ENCODE measurements at places on chromosomes 2 and 18.
A peak's percentile ranks its signal among the peaks of the same experiment; 100 is the strongest.

DNA sequence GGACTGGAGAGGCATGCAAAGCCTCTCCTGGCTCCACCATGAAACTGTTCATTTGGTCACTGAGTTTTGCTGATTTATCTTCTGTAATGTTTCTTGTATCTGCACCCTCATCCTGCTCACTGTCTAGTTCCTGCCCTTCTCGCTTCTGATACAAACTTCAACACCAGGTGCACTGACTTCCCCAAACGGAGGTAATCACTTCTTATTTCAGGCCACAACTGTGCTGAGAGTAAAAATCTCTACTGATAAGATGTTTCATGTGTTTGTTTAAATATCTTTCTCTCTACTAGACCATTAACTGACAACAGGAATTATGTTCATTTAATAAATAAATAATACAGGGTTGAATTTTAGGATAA lies 10.9 kb upstream of the NT5C1B start:
- DNase-seq = no peak

- no peak for DNase-seq
These were observed 108.1 kb downstream of the ARHGEF33 start for GRCh38 chr2:38997781-38998180.

DNA sequence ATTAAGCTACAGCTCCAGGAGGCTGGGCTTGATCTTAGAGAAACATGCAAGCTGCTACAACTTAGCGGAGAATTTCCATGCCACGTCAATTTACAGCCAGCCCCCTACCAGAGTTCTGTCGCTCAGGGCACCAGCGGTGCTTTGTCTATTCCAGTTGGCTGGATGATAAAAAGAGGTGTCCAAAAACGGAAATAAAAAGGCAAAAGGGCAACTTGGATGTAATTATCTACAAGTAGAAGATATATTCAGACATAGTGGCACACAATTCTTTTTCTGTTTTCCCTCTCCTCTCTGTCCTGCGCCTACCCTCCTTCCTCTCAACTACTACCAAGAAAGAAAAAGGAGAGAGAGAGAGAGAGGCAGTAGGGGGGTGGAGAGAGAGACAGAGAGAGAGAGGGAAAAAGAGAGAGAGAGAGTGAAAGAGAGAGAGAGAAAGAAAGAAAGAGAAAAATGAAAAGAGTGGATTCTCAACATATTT lies 363 bp upstream of the RFTN2 start:
- no peak for DNase-seq

GRCh38 chr2:239696559-239697207 lies 295.9 kb upstream of the HDAC4 start:
- DNase-seq = no peak

GRCh38 chr2:44935729-44936098 lies 5.8 kb upstream of the SIX3 start:
- no peak for DNase-seq

DNA sequence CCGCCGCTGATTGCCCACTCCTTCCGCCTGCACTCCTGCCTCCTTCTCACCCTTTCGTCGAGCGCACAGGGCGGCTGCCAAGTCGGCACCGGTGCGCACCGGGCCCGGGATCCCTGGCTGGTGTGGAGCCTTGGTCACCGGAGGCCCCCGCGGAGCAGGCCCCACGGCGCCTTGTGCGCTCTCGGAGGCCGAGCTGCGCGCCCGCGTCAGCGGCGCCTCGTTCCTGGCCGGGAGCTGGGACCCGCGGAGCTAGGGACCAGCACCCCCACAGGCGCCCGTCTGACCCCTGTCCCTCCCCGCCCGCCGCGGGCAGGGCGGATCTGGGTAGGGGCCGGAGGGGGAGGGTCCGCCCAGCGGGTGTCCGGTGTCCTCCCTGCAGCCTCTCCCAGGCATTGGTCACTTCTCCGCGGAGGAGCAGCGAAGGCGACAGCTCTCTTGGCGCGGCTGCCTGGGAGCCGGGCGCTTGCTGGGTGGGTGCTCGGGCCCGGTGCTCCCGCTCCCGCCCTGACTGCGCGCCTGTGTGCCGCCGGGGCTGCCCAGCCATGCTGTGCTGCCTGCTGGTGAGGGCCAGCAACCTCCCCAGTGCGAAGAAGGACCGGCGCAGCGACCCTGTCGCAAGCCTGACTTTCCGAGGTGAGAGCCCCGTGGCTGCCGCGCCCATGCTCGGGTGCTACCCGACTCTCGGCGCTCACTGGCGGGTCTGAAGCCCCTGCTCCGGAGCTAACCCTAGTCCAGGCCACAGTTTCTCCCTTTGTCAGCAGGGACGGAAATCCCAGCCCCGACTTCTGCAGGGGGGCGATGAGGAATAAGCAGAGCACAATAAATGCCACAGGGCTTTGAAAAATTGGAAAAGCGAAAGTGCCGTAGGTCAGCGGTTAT lies 13.2 kb downstream of the DYSF start:
- peak; percentile 58 for DNase-seq

DNA sequence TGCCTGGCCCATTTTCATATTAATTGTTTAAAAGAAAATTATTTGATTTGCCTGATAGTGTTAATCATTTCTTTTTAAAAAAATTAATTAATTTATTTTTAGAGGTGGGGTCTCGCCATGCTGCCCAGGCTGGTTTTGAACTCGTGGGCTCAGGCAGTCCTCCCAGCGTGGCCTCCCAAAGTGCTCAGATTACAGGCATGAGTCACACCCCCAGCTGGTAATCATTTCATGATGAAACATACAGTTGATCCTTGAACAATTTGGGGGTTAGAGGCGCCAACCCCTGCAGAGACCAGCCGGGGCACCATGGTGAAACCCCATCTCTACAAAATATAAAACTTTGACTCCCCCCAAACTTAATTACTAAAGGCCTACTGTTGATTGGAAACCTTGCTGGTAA lies 7.9 kb downstream of the GPN1 start:
- no peak for DNase-seq

DNA sequence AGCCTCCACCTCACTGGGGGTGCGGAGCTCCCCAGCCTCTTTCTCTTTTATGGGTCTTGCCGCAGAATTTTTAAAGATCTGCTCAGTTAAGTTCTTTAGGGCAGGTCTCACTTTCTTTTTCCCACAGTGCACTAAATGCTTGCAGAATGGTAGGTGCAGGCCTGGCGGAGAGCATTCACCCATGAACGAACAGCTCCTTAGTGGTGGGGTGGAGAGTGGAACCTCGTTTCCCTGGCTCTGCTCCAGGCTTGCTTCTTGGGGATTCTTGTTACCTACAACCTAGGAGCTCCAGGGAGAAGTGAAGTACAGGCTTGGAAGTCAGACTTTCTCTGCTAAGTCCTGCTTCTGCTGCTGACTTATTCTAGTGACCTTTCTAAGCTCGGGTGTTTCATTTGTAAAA lies 70.3 kb upstream of the PXDN start:
- DNase-seq = no peak

- peak; percentile 22 for DNase-seq
These were observed 403 bp downstream of the MAP2 start for GRCh38 chr2:209424199-209424701.

- DNase-seq = no peak
These were observed 22.1 kb downstream of the INHBB start for GRCh38 chr2:120368086-120368485.

DNA sequence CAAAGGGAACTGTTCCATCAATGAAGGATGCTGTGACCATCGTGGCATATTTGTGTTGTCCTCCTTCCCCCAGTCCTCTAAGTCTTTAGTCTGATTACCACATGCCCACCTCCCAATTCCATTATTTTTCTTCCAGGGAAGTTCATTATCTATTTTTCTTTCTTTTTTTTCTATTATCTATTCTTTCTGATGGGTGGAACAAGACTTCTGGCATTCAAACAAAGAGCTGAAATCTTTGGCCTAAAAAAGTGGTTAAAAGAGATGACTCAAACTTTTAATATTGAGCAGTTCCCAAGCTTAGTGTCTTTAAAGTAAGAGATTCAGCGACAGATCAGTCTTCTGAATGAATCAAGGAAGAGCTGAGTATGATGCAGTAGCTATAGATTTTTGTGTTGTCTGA lies 66.6 kb downstream of the DIS3L2 start:
- DNase-seq = no peak

DNA sequence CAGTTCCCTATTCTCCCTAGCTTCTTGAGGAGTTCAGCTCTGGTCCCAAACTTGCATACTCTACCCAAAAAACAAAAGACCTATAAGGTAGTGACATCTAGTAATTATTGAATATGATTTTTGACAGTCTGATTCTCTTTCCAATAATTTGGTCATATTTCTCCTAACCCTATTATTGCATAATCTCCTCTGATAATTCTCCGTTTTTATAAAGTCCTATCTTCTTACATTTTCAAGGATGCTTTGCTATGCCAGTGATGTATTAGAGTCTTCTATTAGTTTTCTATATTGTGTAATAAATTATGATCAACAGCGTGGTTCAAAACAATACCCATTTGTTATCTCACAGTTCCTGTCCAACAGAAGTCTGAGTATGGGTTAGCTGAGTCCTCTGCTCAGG lies 426.3 kb downstream of the BCL11A start:
- DNase-seq = no peak

DNA sequence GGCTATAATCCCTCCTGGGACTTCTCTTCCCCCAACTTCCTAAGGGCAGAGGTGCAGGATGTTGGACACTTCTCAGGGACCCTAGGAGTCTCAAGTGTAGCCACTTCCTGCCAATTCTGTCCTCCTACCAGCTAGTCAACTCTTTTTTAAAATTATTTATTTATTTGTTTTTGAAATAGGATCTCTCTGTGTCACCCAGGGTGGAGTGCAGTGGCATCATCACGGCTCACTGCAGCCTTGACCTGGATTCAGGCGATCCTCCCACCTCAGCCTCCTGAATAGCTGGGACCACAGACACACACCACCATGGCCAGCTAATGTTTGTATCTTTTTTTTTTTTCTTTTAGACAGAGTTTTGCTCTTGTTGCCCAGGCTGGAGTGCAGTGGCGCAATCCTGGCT lies 11.5 kb downstream of the SFTPB start:
- no peak for DNase-seq

DNA sequence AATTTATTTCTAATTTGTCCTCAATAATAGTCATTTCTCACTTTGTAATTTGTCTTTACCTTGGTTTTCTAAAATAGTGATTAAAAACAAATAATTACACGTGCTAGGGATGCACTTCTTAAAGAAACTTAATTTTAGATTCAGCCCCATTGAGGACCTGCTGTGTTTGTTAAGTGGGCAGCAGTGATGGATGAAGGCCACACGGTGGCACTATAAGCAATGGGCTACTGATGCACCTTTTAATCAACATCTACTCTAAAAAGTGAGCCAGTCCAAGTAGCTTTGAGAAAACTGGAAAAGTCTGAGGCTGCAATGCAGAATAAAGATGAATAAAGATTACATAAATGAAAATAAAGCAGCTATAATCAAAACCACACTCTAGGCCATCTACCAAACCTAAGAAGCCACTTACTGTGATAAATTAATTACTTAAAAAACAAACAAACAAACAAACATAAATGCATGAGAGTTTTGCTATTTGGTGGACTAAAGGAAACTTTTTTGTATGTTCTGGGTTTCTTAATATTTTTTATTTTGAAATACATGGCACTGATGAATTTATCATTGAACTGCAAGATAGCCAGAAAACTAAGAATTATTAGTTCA lies 89.3 kb downstream of the PDE11A start:
- DNase-seq = peak; percentile 62

- no peak for DNase-seq
These were observed 18.2 kb downstream of the IFIH1 start for GRCh38 chr2:162300266-162300665.

- no peak for DNase-seq
These were observed 127.5 kb upstream of the TTC39C start for GRCh38 chr18:23887035-23887434.

DNA sequence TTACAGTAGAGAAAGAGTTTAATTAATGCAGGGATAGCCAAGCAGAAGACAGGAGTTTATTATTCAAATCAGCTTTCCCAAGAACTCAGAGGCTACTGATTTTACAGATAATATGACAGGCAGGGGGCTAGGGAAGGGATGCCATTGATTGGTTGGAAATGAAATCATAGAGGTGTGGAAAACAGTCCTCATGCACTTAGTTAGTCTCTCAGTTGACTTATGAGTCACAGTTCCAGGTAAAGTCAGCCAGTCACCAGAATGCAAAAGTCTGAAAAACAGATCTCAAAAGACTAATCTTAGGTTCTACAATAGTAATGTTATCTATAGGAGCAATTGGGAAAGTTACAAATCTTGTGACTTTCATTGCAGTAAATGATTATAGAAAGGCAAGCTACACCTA lies 676.4 kb upstream of the CHAC2 start:
- DNase-seq = no peak

GRCh38 chr18:21344860-21345259 lies 102.8 kb downstream of the GREB1L start:
- no peak for DNase-seq

GRCh38 chr2:134449751-134450513 lies 196.1 kb downstream of the MGAT5 start:
- DNase-seq = no peak

DNA sequence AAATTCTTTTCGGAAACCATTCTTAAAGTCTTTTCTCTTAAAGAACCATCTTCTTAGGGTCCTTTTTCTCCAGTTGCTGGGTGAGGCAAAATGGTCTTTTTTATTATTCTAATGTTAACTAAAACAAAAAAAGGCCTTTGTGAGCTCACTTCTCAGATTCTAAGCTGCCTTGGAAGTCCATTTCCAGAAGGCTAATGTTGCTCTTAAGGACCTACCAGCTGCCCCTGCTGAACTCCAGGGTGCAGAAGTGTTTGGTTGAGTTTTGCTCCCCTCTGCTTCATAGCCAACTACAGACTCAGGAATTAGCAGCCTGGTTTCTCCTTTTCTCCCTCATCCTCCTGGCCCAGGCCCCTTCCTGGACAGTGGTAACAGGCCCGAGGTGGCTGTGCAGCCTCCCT lies 23.4 kb downstream of the APCDD1 start:
- DNase-seq = no peak

DNA sequence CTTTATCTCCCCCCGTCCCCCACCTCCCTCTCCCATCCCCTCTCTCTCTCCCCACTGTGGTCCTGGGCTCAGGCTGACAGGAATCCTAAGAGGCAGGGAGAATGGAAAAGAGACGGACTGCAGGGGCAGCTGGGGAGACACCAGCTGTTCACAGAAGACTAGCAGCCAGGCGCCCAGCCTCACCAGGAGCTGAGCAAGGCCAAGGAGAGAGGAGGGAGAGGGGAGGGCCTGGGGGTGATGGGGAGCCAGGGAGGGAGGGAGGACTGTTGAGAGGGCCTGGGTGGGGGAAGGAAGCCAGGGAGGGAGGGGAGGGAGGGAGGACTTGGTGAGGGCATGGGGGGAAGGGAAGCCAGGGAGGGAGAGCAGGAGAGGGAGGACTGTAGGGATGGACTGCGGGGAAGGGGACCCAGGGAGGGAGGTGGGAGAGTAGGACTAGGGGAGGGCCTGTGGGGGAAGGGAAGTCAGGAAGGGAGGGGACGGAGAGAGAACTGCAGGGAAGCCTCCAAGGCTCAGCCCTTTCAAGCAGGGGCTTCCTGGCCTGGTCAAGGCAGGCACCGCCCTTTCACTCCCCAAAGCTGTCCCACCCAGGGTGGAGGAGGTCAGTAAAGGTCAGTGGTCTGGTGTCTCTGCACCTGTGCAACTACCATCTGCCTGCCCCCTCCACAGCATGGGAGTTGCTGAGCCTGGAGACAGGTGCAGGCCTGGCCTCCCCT lies 517.7 kb upstream of the MYT1L start:
- DNase-seq = no peak

DNA sequence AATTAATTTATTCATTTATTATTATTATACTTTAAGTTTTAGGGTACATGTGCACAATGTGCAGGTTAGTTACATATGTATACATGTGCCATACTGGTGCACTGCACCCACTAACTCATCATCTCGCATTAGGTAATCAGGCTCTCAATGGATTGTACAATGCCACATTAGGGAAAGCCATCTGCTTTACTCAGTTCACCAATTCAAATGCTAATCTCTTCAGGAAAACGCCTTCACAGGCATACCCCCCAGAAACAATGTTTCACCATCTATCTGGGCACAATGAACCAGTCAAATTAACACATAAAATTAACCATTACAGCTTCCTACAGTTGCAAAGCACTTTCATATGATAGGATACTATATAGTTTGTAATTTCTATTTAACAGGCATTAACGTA lies 84.8 kb upstream of the DNAJC10 start:
- DNase-seq = no peak
